Spinal cord (tissue), 10 donors: ENCODE measurements at places on chromosomes 11 and 22. TPM values are rescaled to one million over a fixed set of nuclear protein-coding genes. Genes with fewer than 3 reads are reported as not detected.

The UBE2L6 gene
- 41.5 TPM for total RNA-seq

The DNHD1 gene
- 11.4 TPM for total RNA-seq

The OR8G1 gene
- total RNA-seq, result not detected

The OR52N4 gene
- total RNA-seq, result 0.20 TPM
